MG63 (cell line): ENCODE measurements at places on chromosomes 1 and 21. TPM values are rescaled to one million over a fixed set of nuclear protein-coding genes. Genes with fewer than 3 reads are reported as not detected.

GRCh38 chr1:52978045-52978444, 51.0 kb downstream of the SCP2 start:
- no peak for DNase-seq

CHRNB2 gene
- total RNA-seq = not detected in 2 replicates

DNA sequence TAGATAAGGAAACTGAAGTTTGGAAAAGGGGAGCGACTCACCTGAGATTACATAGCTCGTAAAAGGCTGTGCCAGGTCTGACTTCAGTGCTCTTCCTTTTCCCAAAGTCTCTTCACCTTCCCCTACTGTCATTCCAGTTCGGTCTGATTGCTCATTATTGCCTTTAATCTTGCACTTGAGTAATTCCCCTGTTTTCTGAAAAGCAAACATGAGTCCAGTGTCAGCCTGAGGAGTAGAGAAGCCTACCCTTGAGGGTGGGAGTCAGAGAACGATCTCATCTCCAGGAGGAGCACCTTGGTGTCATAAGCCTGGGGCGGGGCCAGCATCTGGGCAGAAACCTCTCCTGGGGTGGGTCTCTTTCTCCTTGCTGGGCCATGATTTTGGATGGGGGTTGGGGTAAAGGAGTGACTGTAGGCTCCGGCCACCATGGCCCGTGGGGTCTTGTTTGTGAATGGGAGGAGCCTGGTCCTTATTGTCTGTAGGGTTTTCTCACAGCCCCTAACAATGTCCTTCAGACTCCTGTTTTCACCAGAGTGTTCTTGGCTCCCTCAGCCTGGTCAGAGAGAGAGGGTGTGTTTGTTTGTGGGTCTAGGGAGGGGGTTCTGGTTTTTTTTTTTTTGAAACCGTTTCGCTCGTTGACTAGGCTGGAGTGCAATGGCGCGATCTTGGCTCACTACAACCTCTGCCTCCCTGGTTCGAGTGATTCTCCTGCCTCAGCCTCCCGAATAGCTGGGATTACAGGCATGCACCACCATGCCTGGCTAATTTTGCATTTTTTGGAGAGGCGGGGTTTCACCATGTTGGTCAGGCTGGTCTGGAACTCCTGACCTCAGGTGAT, 6.0 kb downstream of the VANGL2 start:
- DNase-seq = no peak

DNA sequence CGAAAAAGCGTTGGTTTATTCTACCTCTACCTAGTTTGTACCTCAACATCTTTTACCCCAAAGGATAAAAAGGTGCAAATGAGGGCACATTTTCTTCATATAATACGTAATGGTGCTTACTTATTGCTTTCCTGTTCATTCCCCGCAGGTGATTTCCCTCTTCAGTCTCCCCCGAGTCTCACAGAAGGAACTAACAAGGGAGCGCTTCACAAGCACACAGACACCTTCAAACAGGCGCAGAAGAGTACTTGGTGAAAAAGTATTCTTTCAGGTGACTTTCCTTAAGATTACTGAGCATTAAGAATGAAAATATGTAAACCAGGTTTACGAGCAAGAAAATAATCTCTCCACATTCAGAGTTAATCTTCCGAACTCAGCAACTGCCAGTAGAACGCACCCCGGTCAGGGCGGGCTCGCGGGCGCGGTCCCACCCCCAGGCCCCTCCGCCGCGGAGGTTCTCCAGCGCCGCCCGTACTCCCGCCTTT, 511 bp upstream of the RABGAP1L start:
- DNase-seq = no peak

GRCh38 chr1:61079296-61079897, 3.0 kb upstream of the NFIA start:
- no peak for DNase-seq

DNA sequence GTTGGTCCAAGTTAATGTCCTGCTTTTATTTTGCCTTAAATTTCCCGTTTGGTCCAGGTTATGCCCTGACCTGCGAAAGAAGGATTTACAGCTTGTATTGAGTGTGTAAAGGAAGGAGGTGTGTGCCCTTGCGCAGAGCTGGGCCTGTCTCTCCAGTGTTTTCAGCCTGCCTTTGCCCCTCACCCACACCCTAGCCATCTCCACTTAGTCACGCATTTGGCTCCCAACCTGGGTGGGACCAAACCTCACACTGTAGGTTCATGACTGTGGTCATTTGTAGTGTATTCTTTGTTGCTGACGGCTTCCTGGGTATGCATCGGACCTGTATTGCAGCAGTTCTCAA, 572 bp upstream of the SRSF10 start:
- DNase-seq = peak; percentile 77

- peak; percentile 26 for DNase-seq
Observed at GRCh38 chr1:119372503-119373086, 4.0 kb downstream of the HAO2 start.

- peak; percentile 15 for DNase-seq
Observed at GRCh38 chr1:85134583-85135391, 66.0 kb downstream of the SYDE2 start.

OR10T2 gene
- total RNA-seq = not detected in 2 replicates

KCNJ10 gene
- not detected in 2 replicates for total RNA-seq
